ENCODE measurements at places on chromosomes 1 and 21.

DNA sequence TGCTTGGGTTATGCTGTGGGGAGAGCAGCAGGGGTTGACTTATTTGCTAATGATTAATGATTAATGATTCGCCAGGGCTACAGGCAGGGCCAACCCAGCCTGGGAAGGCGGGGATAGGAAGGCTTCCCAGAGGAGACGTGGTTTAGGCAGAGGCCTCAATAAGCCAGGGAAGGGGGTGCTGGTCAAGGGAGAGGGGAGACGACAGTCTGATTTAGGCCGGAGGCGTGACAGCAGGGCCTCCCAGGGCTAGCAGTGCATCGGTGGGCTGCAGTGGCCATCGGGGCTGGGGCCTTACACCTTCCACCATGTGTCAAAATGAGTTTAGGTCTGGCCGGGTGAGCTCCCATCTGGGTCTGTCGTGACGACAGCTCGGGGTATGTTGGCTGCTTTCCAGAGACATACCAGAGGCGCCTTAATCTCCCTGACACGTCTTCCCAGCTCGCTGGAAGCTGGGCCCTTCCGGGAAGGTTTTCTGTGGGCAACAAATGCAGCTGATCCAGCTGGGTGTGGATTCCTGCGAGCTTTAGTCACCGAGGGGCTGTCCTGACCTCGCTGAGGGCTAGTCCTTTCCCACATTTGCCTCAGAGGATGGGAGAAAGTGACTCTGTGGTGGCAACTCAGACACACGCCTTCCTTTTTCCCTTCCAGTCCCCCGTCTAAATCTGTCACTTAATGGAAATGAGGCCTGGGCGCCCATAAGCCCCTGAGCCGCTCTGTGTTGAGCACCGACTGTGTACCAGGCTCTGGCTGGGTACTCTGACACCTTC is 3.7 kb upstream of the SLC1A7 start:
- DNase-seq, result no peak

DNA sequence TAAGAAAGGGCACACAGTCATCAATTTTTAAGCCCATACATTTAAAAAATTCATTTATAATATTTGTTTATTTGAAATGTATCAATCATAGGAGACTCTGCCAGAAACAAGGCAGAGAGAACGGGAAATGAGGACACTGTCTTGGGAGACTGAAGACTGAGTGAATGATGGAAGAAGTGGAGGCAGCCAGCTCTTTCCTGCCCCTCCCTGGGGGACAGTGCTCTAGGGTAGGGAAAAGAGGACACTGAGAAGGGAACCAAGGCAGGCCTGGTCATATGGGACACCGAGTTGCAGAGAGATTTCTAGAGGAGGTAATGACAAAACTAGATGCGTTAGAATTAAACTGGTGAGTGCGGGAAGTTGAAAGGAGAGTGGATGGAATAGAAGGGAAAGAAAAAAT is 31.6 kb downstream of the EEIG2 start:
- DNase-seq, result no peak

DNA sequence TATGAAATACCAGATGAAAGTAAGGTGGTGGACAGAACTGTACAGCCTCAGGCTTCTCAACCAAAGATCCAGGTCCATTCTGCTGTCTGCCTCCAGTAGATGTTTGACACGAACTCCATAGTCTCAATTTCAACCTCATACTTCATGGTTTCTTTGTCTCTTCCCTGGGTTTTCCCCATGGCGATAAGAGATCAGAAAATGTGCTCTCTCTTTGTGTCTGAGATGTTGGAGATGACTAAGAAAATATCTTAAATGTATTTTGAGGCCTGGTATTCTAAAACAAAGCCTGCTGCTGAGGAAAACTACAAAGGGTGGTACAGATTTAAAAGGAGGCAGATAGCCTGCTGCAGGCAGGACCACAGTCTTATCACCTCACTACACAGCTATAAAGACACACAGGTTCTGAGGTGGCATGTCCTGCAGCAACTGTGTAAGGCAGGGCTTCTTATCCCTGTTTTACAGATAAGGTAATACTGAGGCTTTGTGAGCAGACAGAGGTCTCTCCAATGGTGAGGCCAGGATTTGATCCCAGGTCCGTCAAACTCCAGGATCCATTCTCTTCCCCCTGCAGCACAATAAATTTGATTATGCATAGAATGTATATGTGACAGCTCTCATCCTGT is 40.0 kb upstream of the CACNA1E start:
- DNase-seq, result no peak

DNA sequence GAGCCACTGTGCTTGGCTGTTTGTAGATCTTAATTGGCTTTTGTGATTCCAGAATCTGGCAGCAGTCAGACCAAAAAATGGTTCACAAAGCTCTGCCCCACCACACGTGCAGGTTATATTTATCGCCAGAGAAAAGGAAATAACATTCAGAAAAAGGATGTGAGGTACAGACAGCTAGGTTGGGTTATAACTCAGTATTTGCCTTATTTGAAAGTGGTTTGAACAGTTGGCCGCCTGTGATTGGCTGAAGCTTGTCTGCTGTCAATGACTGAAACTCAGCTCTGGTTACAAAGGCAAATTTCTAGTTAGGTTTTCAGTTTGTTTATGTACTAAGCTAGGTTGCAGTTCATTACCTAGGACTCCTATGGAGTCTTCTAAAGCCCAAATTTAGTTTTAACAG is 9.6 kb downstream of the SH3BGR start:
- no peak for DNase-seq

- DNase-seq, result no peak
Observed at GRCh38 chr21:17785403-17785788, 33.8 kb downstream of the C21orf91 start.

DNA sequence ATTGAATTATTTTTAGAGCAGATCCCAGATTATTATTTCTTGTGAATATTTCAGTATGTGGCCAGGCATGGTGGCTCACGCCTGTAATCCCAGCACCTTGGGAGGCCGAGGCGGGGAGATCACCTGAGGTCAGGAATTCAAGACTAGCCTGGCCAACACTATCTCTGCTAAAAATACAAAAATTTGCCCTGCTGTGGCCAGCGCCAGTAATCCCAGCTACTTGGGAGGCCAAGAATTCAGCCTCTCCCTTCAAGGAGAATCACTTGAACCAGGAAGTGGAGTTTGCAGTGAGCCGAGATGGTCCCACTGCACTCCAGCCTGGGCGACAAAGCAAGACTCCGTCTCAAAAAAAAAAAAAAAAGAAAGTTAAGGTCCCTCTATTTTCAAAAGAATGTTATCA is 4.3 kb downstream of the OSBPL9 start:
- no peak for DNase-seq

DNA sequence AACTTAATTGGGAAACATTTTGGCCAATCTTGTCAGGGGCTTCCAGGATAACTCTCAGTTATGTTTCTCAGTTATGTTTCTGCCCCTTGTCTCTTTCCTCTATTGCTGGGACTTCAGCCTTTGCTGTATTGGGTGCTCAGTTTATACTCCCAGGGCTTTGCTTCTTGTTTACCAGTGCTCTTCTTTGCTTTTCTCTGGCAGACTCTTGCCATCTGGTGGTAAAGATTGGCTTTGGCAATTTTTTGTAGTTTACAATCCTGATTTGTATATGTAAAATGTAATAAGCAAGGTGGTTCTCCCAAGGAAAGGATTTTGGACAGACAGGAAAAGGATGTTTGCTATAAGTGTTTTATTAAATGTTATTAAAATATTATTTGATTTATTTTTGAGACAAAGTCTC is 37.9 kb downstream of the FABP3 start:
- no peak for DNase-seq

DNA sequence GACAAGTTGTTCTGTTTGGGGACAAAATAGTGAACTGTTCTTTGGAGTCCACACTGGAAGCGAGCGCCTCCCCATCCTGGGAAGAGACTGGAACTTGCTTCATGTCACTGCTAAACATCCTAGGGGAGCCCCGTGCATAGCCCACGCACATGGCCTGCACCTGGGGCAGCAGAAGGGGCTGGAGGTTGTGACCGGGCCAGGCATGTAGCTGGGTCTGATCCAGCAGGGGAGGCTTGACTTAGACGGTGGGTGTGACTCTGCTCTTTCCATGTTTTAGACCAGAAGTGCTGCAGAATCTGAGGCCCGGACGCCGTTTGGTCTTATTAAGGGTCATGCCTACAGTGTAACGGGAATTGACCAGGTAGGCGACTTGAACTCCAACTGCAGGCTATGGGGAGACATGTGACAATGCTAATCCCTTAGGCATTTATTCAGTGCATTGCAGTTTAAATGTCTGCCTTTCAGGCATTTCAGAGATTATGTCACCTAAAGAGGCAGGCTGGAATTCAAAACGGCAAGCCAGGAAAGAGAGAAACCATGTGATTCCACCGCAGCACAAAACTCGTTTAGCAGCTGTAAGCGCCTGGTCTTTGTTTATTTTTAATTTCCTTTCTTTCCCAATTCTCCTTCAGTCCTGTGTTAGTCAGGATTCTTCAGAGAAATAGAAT is 21.8 kb downstream of the CAPN9 start:
- DNase-seq, result no peak

- DNase-seq, result no peak
Observed at GRCh38 chr1:57623039-57623790, 199.4 kb upstream of the DAB1 start.

DNA sequence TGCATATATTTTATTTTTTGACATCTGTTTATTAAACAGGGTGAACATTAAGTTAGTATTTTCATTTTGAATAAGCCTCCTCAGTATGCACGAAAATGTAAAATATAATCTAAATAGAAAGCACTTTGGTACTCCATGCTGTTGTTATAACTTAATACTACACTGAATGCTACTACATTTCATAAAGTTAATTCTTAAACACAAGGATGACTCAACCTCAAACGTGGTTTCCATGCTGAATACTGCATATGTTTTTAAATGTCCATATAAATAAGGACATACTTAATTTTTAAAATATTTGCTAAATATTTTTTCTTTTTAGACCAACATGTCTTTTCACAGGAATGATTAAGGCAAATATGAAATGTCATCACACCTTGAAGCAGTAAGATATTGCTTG is 83.9 kb downstream of the USP24 start:
- DNase-seq, result no peak

GRCh38 chr1:26153966-26154532 is 4.8 kb upstream of the FAM110D start:
- no peak for DNase-seq

DNA sequence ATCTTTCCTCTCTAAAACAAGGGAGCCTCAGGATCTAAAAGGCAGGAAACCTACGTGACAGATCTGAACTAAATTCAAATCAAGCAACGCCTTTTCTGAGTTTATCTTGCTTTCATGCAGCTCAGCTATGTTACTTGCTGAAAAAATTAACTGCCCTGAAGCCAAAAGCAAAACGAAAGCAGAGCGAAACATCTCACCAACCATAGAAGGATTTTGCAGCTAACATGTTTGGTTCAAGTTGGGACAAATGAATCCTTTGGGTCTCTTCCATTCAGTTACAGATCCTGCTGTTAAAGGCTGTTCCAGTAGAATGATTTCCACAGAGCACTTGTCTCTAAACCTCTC is 482 bp downstream of the SLC2A5 start:
- DNase-seq, result no peak

DNA sequence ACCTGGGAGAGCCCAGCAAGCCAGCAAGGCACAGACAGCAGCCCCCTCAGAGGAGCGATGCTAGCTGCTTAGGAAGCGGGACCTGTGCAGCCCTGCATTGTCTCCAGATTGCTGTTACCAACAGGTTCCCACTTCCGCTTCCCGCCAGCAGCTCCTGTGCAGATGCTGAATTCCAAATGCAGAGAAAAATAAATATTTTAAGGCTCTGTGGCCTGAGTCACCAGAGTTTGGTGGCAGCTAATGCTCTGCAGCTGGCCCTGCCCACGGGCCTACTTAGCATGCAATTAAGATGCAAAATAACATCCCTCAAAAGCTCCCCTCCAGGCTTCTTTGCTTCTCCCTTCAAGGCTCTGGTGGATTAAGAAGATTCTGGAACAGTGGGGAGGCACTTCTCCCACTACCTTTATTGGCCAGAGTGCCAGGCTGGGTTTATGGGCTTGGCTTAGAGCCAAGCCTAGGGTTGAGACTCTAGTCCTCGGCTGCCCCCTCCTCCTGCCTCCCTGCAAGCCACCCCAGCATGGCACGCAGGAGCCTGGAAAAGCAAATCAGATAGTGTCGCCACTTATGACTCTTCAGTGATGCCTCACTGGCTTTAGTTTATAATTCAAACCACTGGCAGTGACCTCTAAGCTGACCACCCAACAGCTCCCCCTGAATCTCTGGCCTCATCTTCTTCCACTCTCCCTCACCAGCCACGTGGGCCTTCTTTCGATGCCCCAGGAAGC is 207.1 kb upstream of the ZC3H12A start:
- DNase-seq, result no peak

DNA sequence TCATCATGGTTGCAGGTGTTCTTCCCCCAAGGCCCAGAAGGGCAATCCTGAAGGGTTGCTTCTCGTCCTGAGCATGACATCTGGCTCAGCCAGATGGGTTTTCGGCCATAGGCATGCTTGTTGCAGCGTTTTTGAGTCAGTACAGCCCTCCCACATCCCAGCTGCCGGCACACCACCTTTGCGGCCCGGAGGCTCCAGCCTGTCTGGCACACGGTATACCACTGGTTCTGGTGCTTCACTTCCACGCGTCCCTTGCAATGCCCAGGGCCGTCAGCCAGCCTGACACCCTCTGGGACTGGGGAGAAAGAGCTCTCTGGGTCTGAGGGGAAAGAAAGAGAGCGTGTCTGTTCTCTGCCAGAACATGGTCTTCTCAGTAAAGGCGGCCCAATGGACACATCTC is 7.2 kb downstream of the CD5L start:
- no peak for DNase-seq

DNA sequence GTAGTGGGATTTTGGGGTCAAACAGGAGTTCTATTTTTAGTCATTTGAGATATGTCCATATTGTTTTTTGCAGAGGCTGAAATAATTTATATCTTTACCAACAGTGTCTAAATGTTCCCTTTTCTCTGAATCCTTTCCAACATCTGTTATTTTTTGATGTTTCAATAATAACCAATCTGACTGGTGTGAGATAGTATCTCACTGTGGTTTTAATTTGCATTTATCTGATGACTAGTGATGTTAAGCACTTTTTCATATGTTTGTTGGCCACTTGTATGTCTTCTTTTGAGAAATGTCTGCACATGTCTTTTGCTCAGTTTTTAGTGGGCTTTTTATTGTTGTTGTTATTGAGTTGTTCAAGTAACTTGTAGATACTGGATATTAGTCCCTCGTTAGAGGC is 1325.0 kb downstream of the BRINP3 start:
- no peak for DNase-seq

DNA sequence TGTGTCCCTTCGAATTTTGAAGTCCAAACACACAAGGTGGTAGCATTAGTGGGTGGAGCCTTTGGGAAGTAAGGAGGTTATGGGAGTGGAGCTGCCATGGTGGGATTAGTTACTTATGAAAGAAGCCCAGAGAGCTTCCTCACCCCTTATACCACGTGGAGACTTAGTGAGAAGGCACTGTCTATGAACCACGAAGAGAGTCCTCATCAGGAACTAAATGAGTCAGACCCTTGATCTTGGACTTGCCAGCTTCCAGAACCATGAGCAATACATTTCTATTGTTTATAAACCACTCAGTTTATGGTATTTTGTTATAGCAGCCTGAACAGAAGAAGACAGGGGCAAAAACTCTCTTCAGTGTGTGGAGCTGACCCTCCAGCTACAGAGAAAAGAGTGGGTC is 259.3 kb upstream of the AJAP1 start:
- no peak for DNase-seq

All from activated gamma-delta T cell treated with Interleukin-2 at 50 U/mL for 16 hours (primary cell).